ENCODE measurements at places on chromosomes 12 and 14.

DNA sequence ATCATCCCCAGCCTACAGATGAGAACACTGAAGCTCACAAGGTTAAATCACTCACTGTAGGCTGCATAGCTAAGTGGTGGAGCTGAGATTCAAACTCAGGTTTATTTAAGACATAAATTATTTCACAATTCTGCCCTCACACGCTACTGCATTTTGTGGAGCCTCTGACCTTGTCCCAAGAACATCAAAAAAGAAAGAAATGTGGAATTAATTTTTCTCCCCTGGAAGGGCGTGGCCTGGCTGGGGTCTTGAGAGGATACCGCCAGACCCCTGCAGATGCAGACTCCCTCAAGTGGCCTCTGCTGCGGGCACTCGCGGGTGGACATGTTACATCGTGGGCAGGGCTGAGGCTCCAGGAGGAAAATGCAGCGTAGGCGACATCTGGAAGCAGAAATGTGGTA lies 40.6 kb downstream of the LTBP2 start:
- no peak overlapping the region for H3K27ac ChIP-seq
- no peak for DNase-seq
- peaks cover 5% of the 10 kb centered on the region for H3K36me3 ChIP-seq
- peaks cover 45% of the 10 kb centered on the region for H3K4me1 ChIP-seq
- H3K27me3 ChIP-seq, result peaks cover 61% of the 10 kb centered on the region
- H3K4me3 ChIP-seq, result no peak overlapping the region

- no peaks in the 10 kb centered on the region for H3K27me3 ChIP-seq
- peaks cover 9% of the 10 kb centered on the region for H3K4me1 ChIP-seq
- H3K4me3 ChIP-seq, result no peak overlapping the region
- H3K36me3 ChIP-seq, result no peaks in the 10 kb centered on the region
- no peak for DNase-seq
These were observed 13.5 kb downstream of the SCNN1A start for GRCh38 chr12:6361834-6362233.

DNA sequence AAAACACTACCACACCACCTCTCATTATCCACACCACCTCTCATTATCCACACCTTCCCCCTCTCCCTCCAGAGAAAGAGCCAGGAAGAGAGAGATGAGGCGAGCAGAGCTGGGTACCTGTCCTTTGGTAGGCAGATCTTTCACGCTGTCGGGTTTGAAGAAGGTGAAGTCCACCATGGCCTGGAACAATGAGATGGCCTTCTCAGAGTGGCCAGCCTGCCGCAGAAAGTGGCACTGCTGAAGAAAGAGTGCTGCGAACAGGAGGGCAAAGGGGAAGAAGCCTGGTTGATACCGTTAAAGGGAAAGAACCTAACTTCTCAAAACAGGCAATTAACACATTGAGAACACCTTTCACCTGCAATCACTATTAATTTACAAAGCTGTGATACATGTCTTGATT lies 30.6 kb downstream of the NRDE2 start:
- H3K36me3 ChIP-seq, result peaks cover 56% of the 10 kb centered on the region
- H3K4me3 ChIP-seq, result no peak overlapping the region
- H3K27me3 ChIP-seq, result no peaks in the 10 kb centered on the region
- no peak for DNase-seq
- H3K27ac ChIP-seq, result peak overlapping the region; percentile 55
- H3K4me1 ChIP-seq, result peaks cover 15% of the 10 kb centered on the region

- peaks cover 40% of the 10 kb centered on the region for H3K36me3 ChIP-seq
- no peaks in the 10 kb centered on the region for H3K4me1 ChIP-seq
- H3K27me3 ChIP-seq, result no peaks in the 10 kb centered on the region
- no peak overlapping the region for H3K4me3 ChIP-seq
- H3K27ac ChIP-seq, result no peak overlapping the region
These were observed 7.9 kb upstream of the DNAH10 start for GRCh38 chr12:123754041-123754772.

DNA sequence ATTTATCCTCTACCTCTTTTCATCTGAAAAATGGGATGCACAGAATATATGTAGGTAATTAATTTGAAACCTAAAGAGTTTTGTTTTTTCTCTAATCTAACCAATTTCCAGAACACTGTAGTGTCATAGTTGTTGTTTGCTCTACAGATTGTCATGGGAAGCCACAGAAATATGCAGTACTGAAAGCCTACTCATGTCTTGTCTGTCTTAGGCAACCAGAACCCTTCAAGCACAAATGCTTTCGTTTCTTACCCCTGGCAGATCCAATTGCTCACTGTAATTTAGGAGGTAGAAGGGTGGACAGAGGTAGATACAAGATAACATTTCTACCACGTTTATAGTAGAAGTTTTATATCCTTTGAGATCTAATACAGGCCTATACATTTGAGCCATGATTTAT lies 330.2 kb upstream of the NOVA1 start:
- H3K4me3 ChIP-seq, result no peak overlapping the region
- H3K27ac ChIP-seq, result no peak overlapping the region
- no peak for DNase-seq

GRCh38 chr14:64654901-64655300 lies 49.3 kb upstream of the PLEKHG3 start:
- no peaks in the 10 kb centered on the region for H3K36me3 ChIP-seq
- no peak overlapping the region for H3K27ac ChIP-seq
- peaks cover 30% of the 10 kb centered on the region for H3K27me3 ChIP-seq
- no peak overlapping the region for H3K4me3 ChIP-seq
- no peak for DNase-seq
- H3K4me1 ChIP-seq, result peaks cover 10% of the 10 kb centered on the region

GRCh38 chr12:38544330-38545066 lies 227.9 kb downstream of the ALG10B start:
- H3K36me3 ChIP-seq, result no peaks in the 10 kb centered on the region
- DNase-seq, result no peak
- H3K27me3 ChIP-seq, result no peaks in the 10 kb centered on the region
- H3K4me1 ChIP-seq, result no peaks in the 10 kb centered on the region

DNA sequence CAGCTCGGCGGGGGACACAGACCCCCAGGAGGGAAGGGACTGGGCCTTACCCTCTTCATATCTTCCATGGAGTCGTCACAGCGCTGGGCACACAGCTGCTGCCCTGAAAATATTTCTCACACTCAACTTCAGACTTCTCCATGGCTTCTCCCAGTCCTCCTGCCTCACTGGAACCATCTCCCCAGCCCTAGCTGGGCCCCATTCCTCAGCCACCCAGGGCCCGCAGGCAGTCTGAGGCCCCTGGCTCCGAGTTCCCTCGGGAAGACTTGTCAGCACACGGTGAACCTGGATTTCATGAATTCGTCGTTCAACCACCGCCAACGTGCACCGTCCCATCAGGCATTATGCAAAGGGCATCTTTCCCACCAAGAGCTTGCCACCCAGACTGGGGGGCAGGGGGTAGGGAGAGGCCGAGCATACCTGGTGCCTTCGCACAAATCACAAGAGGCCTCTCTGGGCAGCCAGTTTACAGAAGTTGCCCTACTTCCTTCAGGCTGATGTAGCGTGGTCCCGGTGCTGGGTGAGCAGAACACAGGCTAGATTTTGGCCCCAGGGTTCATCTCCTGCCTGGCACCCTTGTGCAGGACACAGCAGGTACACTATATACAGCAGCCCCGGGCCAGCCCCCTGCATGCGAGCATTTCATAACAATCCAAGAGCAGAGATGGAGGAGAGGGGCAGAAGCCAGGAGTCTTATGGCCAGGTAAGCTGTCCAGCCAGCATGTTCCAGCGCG lies 44.2 kb downstream of the LTBP2 start:
- H3K4me3 ChIP-seq, result no peak overlapping the region
- peaks cover 73% of the 10 kb centered on the region for H3K27me3 ChIP-seq
- H3K27ac ChIP-seq, result no peak overlapping the region
- H3K36me3 ChIP-seq, result no peaks in the 10 kb centered on the region

- no peak for DNase-seq
- no peak overlapping the region for H3K27ac ChIP-seq
- H3K4me3 ChIP-seq, result no peak overlapping the region
- no peaks in the 10 kb centered on the region for H3K27me3 ChIP-seq
- H3K36me3 ChIP-seq, result no peaks in the 10 kb centered on the region
These were observed 3.7 kb downstream of the SLC25A21 start for GRCh38 chr14:37168721-37169120.

GRCh38 chr14:89123215-89123614 lies 293.8 kb downstream of the FOXN3 start:
- no peak for DNase-seq
- H3K27ac ChIP-seq, result no peak overlapping the region
- no peaks in the 10 kb centered on the region for H3K36me3 ChIP-seq
- no peaks in the 10 kb centered on the region for H3K4me1 ChIP-seq

GRCh38 chr12:77401770-77402081 lies 336.4 kb upstream of the E2F7 start:
- DNase-seq, result no peak
- H3K36me3 ChIP-seq, result no peaks in the 10 kb centered on the region
- H3K4me1 ChIP-seq, result no peaks in the 10 kb centered on the region
- no peak overlapping the region for H3K4me3 ChIP-seq
- no peak overlapping the region for H3K27ac ChIP-seq

GRCh38 chr14:23638414-23639047 lies 2.4 kb downstream of the DHRS2 start:
- H3K4me3 ChIP-seq, result no peak overlapping the region
- no peaks in the 10 kb centered on the region for H3K36me3 ChIP-seq
- no peaks in the 10 kb centered on the region for H3K27me3 ChIP-seq
- no peak overlapping the region for H3K27ac ChIP-seq
- H3K4me1 ChIP-seq, result no peaks in the 10 kb centered on the region

GRCh38 chr12:130521375-130522124 lies 183.9 kb downstream of the PIWIL1 start:
- DNase-seq, result no peak
- H3K27me3 ChIP-seq, result peaks cover 8% of the 10 kb centered on the region
- no peak overlapping the region for H3K27ac ChIP-seq
- no peak overlapping the region for H3K4me3 ChIP-seq
- no peaks in the 10 kb centered on the region for H3K4me1 ChIP-seq

DNA sequence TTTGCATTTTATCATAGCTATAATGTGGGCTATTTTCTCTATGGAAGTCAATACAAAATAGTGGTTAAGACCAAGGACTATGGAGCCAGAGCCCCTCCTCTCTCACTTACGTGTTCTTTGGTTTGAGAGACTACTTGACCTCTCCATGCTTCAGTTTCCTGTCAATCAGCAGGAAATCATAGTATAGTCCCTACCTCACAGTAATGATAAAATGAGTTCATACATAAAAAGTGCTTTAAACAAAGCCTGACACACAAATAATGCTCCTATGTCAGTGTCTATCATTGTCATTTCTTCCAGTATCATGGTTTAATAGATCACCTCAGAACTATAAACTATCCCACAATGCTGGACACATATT lies 90.4 kb downstream of the MED13L start:
- H3K27me3 ChIP-seq, result no peaks in the 10 kb centered on the region
- H3K4me3 ChIP-seq, result no peak overlapping the region
- H3K4me1 ChIP-seq, result peaks cover 45% of the 10 kb centered on the region

DNA sequence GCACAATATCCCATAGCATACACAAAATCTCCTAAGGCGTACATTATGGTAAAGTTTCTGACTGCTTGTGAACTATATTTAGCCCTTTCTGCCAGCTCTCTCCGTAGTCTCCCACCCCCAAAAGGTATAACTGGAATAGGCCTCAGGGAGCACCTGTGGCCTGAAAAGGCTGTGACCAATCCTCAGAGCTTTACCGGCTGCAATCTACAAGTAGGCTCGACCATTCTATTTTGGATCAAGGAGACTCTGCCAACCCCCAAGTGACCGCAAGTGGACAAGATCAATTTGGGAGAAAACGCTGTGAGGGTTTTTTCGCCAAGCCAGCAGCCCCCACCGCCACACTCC lies 1.2 kb downstream of the PPTC7 start:
- peaks cover 34% of the 10 kb centered on the region for H3K36me3 ChIP-seq
- peak overlapping the region; percentile 93 for H3K4me3 ChIP-seq
- H3K4me1 ChIP-seq, result peaks cover 61% of the 10 kb centered on the region
- no peak for DNase-seq
- H3K27me3 ChIP-seq, result no peaks in the 10 kb centered on the region

DNA sequence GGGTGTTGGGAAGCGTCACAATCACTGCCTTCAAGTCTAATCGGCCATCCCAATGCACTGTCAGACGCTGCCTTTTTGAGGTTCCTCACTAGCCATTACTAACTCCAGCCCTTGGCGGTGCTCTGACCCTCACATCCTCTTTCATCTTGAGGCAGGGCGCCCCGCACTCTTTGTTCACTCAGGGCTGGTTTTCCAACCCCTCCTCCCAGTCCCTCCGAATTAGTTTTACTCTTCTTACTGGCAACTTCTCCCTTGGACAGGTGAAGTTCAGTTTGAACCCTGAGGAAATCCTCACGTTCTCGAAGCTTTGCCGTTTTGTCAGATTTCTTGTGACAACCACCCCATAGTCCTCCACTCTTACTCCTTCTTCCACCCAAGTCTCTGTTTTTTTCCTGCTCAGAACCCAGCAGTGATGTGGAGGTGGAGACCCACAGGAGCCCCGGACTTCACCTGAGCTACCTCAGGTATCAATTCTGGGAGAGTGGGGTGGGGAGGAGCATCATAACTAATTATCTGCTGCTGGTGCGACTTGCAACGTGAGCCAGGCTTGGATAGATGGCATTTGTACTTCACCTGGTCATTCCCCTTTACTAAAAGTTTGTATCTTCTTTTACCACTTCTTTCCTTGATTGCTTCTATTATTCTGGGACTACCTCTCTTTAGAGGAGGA lies 757 bp downstream of the ZC3H10 start:
- H3K27me3 ChIP-seq, result no peaks in the 10 kb centered on the region
- peak overlapping the region; percentile 98 for H3K27ac ChIP-seq
- H3K4me1 ChIP-seq, result peaks cover 28% of the 10 kb centered on the region
- DNase-seq, result no peak

DNA sequence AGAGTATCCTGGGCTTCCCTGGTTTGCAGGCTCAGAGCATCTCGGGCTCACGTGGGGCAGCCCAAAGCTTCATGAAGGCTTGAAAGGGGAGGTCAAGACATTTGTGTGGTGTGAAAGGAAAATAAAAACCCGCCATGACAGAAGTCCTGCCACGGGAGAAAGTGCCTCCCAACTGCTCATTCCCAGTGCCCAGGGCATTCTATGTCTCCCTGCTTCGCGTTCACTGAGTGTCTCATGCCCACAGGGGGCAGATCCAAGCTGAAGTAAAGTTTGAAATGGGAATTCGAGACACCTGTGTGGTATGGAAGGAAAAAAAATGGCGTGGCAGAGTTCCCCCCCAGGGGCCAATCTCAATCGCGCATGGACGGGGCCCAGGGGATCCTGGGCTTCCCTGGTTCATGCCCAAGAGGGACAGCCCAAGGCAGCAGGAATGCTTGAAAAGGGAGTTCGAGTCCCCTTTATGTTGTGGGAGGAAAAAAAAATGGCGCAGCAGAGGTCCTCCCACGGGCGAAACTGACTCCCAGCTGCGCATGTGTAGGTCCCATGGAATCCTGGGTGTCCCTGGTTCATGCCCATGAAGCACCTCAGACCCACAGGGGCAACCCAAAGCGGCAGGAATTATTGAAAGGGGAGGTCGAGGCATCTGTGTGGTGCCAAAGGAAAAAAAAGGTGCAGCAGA lies 576.7 kb downstream of the ALG10 start:
- no peak overlapping the region for H3K27ac ChIP-seq
- peaks cover 1% of the 10 kb centered on the region for H3K4me1 ChIP-seq
- peaks cover 5% of the 10 kb centered on the region for H3K36me3 ChIP-seq
- DNase-seq, result no peak

Measured in effector memory CD8-positive, alpha-beta T cell (primary cell).